Activated CD4-positive, CD25-positive, alpha-beta regulatory T cell (primary cell): ENCODE measurements at places on chromosomes 4 and X.
A peak's percentile ranks its signal among the peaks of the same experiment; 100 is the strongest.

DNA sequence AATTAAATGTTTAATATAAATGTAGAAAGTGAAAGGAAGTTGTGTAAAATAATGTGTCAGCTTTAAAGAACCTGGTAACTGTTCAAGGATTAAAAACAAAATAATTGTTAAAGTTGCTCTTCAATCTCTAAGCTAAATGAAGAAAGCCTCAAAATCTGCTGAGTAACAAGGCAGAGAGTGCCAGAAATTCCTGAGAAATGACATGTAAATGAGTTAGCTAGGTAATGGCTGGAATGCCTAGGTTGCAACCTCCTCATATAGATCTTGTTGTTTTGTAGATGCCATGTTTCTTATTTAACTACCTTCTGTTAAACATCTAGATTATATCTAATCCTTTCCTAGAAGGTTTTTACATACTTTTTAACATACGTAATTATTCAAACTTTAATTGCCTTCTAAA, 763.6 kb upstream of the AGA start:
- DNase-seq = no peak

GRCh38 chr4:81594490-81595159, 122.9 kb upstream of the RASGEF1B start:
- DNase-seq = no peak

GRCh38 chr4:183995570-183995969, 90.5 kb downstream of the STOX2 start:
- DNase-seq = no peak

DNA sequence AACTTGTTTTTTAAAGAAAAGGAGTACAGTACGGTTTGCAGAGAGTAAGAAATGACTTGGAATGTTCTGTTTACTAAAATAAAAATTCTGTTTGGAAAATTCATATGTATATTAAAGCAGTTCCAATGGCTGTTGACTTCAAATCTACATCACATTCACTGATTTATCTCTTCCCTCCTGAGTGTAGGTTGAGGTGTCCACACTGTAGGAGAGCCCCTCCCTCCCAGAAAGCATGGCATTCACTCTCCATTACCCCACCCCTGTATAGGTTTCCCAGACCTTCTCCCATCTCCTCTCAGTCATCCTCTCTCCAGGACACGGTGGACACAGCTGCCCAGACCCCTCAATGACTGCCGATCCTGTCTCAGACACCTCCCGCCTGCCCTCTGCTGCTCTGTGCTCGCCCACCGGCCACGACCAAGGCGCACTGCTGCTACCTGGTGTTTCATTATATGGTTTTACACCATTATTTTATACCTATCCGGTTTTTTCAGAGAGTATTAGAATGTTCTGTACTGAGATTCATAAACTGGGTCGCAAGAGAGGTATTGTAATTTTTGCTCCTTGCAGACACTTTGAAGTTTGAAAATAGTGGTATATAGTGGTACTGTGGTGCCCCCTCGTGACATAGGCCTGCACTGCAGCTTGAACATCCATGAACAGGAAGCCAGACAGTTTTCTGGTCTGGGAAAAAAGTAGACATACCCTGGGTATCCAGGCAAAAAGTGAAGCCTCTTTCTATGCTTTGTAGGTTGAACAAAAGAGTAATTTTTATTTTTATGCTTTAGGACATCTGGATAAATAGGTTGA, 38.8 kb upstream of the BEX4 start:
- DNase-seq = peak; percentile 7

DNA sequence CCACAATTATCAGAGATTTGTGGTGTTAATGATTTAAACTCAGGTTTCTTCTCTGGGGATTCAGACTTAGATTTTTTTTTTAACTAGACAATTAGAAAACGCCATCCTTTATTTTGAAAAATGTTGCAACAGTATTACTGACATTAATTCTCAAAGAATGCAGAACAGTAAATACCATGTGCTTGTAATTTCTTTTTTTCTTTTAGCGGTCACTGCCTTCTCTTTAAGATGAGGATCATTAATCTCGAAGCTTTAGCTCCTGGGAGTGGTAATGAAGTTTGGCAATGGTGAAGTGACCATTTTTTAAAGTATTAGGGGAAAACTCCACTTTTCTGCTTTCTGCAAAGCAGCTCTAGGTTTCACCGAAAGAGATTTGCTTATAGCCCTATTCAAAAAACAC, 164.0 kb upstream of the MBNL3 start:
- no peak for DNase-seq

GRCh38 chr4:88308587-88308986, 24.2 kb upstream of the PPM1K start:
- DNase-seq = no peak
